ENCODE measurements at places on chromosomes 6 and 20. TPM values are rescaled to one million over a fixed set of nuclear protein-coding genes. Genes with fewer than 3 reads are reported as not detected.
A peak's percentile ranks its signal among the peaks of the same experiment; 100 is the strongest.

- H3K4me3 ChIP-seq, result no peak overlapping the region
- DNase-seq, result no peak
- no peaks in the 10 kb centered on the region for H3K36me3 ChIP-seq
- H3K27ac ChIP-seq, result no peak overlapping the region
- no peaks in the 10 kb centered on the region for H3K27me3 ChIP-seq
Observed at GRCh38 chr6:22333802-22334201, 37.0 kb upstream of the PRL start.

- no peaks in the 10 kb centered on the region for H3K36me3 ChIP-seq
- H3K27me3 ChIP-seq, result no peaks in the 10 kb centered on the region
- H3K27ac ChIP-seq, result no peak overlapping the region
- no peak for DNase-seq
- peaks cover 39% of the 10 kb centered on the region for H3K4me1 ChIP-seq
- H3K4me3 ChIP-seq, result no peak overlapping the region
Observed at GRCh38 chr6:149213829-149214228, 103.7 kb upstream of the TAB2 start.

GRCh38 chr6:121780325-121781321 is 345.2 kb downstream of the GJA1 start:
- no peaks in the 10 kb centered on the region for H3K36me3 ChIP-seq
- H3K4me1 ChIP-seq, result no peaks in the 10 kb centered on the region
- H3K4me3 ChIP-seq, result no peak overlapping the region
- no peak overlapping the region for H3K27ac ChIP-seq

GRCh38 chr6:43812850-43813578 is 43.0 kb downstream of the VEGFA start:
- H3K4me3 ChIP-seq, result no peak overlapping the region
- H3K4me1 ChIP-seq, result no peaks in the 10 kb centered on the region
- DNase-seq, result peak; percentile 13
- H3K27ac ChIP-seq, result no peak overlapping the region
- H3K36me3 ChIP-seq, result no peaks in the 10 kb centered on the region
- no peaks in the 10 kb centered on the region for H3K27me3 ChIP-seq

- no peak for DNase-seq
- H3K4me1 ChIP-seq, result no peaks in the 10 kb centered on the region
- H3K27me3 ChIP-seq, result no peaks in the 10 kb centered on the region
- H3K36me3 ChIP-seq, result no peaks in the 10 kb centered on the region
- H3K27ac ChIP-seq, result no peak overlapping the region
Observed at GRCh38 chr20:47466213-47466612, 35.5 kb upstream of the NCOA3 start.

GRCh38 chr6:19603721-19604120 is 233.4 kb upstream of the ID4 start:
- H3K27ac ChIP-seq, result no peak overlapping the region
- H3K36me3 ChIP-seq, result no peaks in the 10 kb centered on the region
- no peak for DNase-seq
- H3K4me3 ChIP-seq, result no peak overlapping the region
- H3K4me1 ChIP-seq, result no peaks in the 10 kb centered on the region

- no peaks in the 10 kb centered on the region for H3K27me3 ChIP-seq
- H3K36me3 ChIP-seq, result no peaks in the 10 kb centered on the region
- no peak overlapping the region for H3K27ac ChIP-seq
- H3K4me1 ChIP-seq, result no peaks in the 10 kb centered on the region
Observed at GRCh38 chr6:16227048-16227562, 11.3 kb upstream of the GMPR start.

GRCh38 chr6:168115748-168116437 is 36.9 kb upstream of the FRMD1 start:
- H3K4me1 ChIP-seq, result no peaks in the 10 kb centered on the region
- H3K36me3 ChIP-seq, result no peaks in the 10 kb centered on the region
- no peaks in the 10 kb centered on the region for H3K27me3 ChIP-seq
- DNase-seq, result no peak

DNA sequence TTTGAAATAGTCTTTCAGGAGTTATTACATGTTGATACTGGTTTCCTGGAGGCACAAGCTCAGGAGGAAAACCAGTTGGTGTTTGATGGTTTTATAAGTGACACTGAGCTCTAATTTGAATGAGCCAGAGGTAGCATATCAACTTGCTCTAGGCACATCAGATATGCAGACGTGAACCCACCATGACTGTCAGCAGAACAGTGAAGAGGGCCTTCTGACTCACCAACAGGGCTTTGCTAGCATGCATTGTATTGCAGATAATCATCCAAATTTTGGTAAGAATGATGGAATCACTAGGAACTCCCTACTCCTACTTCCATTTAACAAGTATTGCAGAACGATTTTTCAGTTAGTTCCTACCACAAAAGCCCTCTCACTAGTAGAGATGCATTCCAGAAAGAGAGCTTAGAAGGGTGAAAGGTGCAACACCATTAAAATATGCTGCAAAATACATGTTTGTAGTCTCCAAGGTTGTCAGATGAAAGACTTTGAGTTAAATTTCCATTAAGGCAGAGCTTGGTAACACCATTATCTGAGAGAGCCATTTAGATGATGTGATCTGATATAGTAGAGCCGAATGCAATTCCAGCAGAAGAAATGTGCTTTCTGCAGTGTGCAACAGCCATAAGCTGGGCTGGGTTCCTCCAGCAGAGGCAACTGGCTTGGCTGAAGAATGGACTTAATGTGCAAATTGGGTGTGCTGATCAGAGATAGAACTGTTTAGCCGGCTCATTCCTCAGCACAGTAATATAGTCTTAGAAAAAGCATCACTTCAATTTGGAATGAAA is 968.7 kb upstream of the ADGRB3 start:
- H3K27me3 ChIP-seq, result no peaks in the 10 kb centered on the region
- H3K27ac ChIP-seq, result no peak overlapping the region

DNA sequence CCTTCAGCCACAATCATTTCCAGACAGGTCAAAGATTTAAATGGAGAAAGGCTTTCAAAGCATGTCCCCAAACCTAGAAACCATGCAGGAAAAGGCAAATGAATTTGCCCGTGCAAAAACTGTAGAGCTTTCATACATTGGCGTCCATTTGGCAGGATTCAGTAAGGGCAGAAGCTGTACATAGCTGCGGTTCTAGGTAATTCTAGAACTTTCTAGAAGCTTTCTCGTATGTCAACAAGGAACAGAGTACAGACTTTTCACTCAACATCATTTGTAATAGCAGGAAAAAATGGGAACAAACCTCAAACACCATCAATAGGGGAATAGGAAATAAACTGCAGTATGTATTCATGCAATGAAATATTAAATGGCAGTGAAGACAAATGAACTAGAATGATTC is 11.1 kb upstream of the MAPK13 start:
- no peak overlapping the region for H3K27ac ChIP-seq
- no peak for DNase-seq
- no peak overlapping the region for H3K4me3 ChIP-seq
- H3K36me3 ChIP-seq, result no peaks in the 10 kb centered on the region
- no peaks in the 10 kb centered on the region for H3K27me3 ChIP-seq
- peaks cover 96% of the 10 kb centered on the region for H3K4me1 ChIP-seq

Gene SLC17A3
- total RNA-seq, result not detected

Gene VSTM2L
- not detected for total RNA-seq

Gene SLC16A10
- total RNA-seq, result 3.5 TPM

Gene TUBB2A
- 3.9 TPM for total RNA-seq

Gene PCNA
- 654 TPM for total RNA-seq

All from CD8-positive, alpha-beta memory T cell (primary cell).